GM12864 (cell line): ENCODE measurements at places on chromosomes 3 and 15.

DNA sequence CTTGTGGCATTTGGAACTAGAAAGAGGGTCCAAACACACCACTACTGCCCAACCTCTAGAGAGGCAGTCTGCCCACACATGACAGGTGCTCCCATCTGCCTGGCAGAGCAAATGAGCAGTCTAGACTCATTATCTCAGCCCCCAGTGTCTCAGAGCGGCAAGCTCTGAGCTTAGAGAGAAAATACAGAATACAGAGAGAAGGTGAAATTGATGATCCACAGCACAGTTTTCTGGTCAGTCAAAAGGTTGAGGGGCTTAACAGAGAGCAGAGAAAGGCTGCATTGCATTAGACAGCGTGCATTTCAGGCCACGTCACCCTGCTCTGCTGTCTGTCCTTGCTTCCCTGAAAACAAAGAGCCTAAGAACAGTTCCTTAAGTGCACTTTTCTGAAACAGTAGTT lies 135.1 kb downstream of the KCNMB2 start:
- DNase-seq: no peak

- no peak for DNase-seq
Observed at GRCh38 chr15:65816441-65816840, 24.3 kb upstream of the DENND4A start.

- no peak for DNase-seq
Observed at GRCh38 chr15:77825252-77825542, 192.5 kb upstream of the LINGO1 start.

DNA sequence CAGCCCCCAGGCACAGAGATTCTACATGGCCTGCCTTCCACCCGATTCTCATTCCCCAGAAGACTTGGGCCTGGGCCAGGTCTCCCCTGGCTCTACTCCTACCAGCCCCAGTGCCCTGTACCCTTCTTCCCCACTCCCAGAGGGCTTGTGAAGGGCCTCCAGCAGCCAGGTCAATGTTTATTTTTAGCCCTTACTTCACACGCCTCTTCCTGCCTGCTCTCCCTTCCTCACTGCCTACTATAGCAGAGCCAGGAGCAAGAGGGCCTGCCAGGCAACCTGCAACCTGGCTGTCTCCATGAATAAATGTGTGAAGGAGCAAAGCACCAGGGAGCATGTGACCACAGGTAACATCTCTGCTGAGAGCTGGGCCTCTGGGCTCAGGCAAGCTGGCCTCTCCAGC lies 26.4 kb upstream of the APEH start:
- no peak for DNase-seq

- DNase-seq: no peak
Observed at GRCh38 chr15:58546066-58546591, 114.3 kb downstream of the LIPC start.

- DNase-seq: no peak
Observed at GRCh38 chr3:124094496-124094895, 102.6 kb upstream of the ROPN1 start.

- no peak for DNase-seq
Observed at GRCh38 chr3:112688085-112688769, 47.3 kb upstream of the CCDC80 start.

GRCh38 chr3:127406309-127407025 lies 118.6 kb upstream of the PRR20G start:
- no peak for DNase-seq

- DNase-seq: no peak
Observed at GRCh38 chr3:111541391-111541790, 606 bp upstream of the CD96 start.

DNA sequence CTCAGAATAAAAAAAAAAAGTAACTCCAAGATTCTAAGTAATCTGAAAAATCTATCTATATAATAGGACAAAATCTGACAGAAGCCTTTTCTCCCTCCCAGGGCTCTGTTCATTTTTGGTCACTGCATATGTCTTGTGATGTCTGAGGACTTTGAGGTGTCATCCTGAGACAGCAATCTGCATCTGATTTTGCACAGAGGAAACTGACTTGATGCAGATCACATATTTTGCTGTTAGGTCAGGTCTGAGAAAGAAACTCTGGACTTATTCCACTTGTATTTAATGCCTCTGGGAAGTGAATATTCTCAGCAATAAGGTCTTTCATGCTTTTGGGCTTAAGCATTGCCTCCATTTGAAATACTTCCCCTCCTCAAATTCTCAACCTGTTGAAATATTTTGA lies 295.2 kb upstream of the THBS1 start:
- DNase-seq: no peak

DNA sequence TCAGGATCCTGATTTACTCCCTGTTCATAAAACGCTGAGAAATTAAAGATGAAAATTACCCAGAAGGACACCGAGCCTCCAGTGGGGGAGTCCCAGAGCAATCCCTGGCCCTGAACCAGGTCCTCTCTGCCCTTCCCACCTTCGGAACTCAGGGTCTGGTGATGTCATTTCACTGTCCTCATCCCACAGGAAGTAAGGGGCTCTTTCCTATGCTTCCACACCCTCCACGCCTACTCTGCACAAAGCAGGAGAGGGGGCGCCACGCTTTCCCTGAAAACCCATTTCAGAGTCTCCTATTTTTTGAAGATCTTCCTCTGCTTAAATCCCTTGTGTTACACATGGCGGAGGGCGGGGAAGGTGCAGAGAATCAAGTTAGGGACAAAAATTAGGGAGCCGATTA lies 18.8 kb downstream of the MEGF11 start:
- DNase-seq: no peak

DNA sequence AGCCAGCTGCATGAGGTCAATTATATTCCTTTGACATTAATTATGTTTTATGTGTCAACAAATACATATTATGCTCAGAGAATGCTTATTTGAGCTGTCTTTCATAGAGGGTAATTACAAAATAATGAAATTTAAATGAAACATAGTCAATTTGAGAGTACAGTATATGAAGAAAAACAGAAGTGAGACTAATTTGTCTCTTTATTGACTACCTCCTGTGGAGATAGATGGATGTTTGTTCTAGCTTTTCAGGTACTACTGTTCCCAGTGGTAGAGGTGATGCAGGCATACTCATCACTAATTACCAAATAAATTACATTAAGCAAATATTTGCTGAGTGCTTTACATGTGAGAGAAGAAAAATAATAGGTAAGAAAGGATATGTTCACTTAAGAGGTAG lies 1129.6 kb downstream of the OTOL1 start:
- no peak for DNase-seq

GRCh38 chr15:26234976-26235767 lies 372.0 kb upstream of the ATP10A start:
- DNase-seq: no peak

DNA sequence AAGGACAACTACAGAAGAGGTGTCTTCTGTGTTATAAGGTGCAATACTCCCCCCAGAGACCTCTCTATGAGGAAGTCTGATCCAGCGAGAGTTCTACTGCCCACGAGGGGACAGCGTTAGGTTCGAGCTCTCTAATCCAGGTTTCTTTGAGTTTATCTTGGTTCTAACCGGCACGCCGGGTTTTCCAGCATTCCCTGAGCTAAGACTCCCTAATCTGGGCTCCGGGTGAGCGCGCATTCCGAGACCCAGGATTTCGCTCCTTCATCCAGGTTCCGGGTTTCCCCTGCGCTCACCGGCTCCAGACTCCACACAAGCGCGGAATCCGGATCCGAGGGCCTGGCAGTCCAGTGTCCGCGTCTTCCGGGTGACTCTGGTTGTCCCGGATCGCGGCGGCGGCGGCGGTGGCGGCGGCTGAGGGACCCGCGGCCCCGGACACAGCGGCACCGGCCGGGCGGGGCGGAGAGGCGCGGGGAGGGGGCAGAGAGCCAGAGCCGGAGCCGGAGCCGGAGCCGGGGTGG lies at the start of gene ZNF609:
Gene ZNF609 (plus strand): TSS at position 373 of the 518 bp plus-strand sequence. CDS start 38,842 bp downstream, outside the sequence.
- peak; percentile 54 for DNase-seq

GRCh38 chr3:114400371-114400770 lies 106.5 kb downstream of the TIGIT start:
- DNase-seq: no peak

GRCh38 chr3:149706905-149707304 lies 45.4 kb downstream of the COMMD2 start:
- no peak for DNase-seq

GRCh38 chr15:33244471-33244870 lies 50.0 kb upstream of the FMN1 start:
- no peak for DNase-seq

- peak; percentile 10 for DNase-seq
Observed at GRCh38 chr3:18295171-18295920, 129.8 kb downstream of the SATB1 start.

DNA sequence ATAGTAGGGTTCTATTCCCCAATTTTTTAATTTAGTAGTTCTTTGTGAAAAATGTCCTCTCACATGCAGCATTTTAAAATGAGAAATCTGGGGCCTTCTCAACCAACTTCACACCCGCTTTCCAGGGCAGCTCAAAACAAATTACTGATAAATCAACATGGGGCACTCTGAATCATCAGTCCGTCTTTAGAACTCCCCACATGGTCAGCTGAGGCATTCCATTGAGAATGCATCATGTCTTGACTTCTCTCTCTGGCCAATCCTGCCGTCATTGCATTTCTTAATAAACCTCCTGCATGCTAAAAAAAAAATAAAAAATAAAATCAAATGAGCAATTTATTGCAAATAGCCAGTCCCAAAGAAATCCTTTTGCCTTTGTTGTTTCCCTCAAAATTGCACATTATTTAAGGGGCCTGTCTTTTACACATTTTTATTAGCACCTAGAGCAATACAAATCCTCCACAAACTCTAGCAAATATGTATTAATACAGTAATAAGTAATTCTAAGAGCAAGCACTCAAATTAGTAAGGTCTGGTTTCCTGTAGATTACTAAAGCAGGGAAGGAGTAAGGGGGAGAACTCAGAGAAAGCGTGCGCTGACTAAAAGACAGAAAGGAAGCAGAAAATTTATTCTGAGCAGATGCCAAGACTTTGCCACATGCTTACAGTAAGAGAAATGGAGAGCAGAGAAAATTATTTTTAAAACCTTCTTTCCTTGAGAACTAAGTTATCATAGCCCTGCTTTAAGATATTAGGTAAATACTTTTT lies 175.7 kb downstream of the TNIK start:
- DNase-seq: peak; percentile 68

GRCh38 chr15:82105451-82106215 lies 59.8 kb upstream of the MEX3B start:
- no peak for DNase-seq
